Epithelial cell of proximal tubule (primary cell): ENCODE measurements at places on chromosomes 11 and 22.

GRCh38 chr22:35608088-35608487, 9.0 kb downstream of the MB start:
- DNase-seq = no peak

DNA sequence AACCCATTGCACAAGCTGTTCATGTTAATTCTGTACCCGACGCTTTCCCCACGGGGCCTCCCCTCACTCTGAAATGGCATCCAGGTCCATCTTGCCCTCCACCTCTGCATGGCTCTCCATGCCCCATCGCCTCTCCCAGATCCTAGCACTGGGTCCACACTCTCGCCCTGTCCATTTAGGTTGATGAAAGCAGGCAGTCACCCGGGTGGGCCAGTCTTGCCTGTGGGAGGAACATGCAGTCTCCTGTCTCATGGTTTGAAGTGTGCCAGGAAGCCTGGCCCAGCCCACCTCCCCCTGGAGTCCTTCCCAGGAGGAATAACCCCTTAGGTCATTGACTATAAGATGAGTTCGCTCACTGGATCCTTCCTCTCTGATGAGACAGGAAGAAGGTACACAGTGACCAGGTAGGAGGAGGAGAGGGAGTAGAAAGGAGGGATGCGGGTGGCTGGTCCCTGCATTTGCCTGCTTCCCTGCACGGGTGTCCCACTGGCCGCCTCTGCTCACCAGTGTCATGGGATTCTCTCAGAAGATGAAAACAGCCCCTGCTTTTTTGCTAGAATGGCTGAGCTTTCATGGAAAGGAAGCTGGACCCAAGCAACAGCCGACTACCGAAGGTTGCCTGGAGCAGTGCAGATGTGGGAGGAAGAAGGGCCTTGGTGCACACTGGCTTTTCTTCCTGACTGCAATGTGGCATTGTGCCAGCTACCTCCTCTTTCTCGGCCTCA, 6.8 kb downstream of the TMEM121B start:
- DNase-seq = no peak

GRCh38 chr11:46969379-46969778, 32.8 kb downstream of the CSTPP1 start:
- DNase-seq = no peak

DNA sequence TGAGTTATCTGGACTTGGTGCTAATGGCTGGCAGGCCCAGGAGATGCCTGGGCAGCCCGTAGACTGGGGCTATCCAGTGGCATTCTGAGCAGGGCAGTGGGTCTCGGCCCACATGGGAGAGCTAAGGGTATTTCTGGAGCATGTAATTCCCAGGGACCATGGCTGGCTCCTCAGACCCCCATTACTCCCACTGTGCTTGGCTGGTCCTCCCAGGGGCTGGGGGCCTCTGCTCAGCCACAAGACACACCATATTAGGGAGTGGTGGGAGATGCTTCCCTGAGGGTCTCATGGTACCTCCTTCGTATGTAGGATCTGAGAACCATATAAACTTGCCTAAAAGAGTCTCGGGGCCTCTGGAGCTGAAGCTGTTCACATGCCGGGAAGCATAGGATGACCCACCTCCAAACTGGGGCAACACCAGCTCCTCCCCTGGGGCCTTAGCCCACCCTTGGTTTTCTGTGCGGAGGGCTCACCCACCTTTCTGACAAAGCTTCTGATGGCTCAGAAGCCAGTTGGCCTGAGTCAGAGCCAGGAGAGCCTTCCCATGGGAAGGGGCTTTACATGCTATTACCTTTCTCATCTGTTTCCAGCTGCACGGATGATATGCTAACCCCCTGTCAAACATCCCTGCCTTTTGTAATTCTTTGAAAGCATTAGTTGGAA, 9.5 kb upstream of the FTH1 start:
- DNase-seq = no peak

DNA sequence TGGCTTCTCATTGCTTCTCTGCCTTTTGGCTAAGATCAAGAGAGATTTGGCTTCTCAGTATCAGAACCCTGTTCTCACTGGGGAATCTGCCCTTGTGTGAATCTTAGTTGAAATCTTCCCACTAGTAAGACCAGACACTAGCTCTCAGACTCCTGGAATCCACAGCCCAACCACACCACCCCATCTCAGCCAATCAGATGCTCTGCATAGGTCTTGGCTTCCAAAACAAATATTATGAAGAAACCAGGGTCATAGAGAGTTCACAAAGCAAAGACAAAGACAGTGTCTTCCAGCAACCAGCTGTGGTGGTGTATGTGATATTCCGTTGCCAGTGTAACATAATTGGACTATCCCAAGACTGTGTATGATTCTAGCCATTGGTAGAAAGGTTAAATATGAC, 5.4 kb downstream of the OR8B12 start:
- DNase-seq = peak; percentile 44

DNA sequence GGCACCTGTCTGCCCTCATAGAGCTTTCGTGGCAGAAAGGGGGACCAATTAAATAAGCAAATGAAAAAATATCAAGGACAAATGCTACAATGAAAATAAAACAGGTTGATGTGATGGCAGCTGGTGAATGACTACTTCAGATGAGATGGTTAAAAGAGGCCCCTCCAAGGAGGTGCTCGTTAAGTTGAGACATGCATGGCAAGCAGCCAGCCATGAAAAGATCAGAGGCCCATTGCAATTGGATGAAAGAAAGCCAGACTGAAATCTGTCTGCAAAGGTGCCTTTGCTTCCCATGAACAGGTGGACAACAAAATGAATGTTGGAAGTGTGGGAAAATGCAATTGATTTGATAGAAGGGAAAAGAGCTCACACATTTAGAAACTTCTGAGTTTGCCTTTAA, 848 bp upstream of the TRPC6 start:
- no peak for DNase-seq

- DNase-seq = no peak
Observed at GRCh38 chr11:24093375-24093774, 403.5 kb upstream of the LUZP2 start.

DNA sequence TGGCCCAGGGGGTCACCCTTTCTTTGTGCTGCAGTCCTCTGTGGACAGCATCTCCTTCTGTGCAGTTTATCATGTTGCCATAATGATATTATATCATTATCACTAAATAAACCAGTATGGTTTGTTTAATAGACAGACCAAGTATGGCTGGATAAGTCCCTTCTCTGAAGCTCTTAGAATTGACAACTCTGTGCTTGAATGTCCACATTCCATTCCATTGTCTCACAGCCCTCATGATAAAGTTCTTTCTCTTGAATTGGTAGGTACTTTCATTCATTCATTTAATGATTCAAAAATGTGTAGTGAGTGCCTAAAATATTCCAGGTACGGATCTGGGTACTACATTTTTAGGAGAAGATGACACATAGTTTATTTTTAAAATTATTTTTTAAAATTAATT, 7.8 kb downstream of the RPS6KA4 start:
- DNase-seq = no peak

DNA sequence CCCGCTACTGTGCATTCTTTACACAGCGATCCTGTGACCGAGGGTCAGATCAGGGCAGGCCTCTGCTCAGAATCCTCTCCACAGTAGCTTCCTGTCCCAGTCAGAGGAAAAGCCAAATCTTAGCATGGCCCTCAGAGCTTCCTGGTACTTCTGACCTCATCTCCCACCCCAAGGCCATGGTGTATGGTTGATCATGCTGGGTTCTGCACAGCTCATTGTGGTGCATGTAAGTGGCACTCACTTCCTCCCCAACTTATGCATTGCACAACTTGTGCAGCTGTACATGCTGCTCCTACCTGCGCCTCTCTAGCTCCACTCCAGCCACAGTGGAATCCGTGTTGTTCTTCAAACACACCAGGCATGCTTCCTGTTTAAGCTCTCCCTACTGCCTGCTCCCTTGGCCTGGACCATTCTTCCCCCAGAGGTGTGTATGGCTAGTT, 20.3 kb downstream of the BMAL1 start:
- no peak for DNase-seq

DNA sequence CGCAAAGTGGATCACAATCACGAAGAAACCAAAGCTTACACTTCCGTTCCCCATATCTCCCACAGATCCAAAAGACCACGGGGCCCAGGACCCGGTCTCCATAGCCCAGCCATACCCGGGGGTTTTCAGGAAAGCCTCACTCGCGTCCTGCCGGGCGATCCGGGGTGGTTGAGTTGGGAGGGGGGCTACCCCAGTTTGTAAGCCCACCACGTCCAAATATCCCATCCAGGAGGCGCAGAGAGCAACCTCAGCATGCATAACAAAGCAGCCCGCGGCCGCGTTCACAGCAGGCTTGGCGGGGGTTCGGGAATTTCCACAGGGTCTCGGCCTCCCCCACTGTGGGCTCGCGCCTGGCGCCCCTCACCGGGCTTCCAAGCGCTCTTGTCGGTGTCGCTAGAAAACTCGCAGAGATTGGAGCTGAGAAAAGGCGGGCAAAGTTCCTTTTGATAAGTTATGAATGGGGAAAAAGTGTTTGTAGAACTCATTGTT, 9.5 kb downstream of the SDF2L1 start:
- no peak for DNase-seq

- DNase-seq = no peak
Observed at GRCh38 chr11:128759597-128759996, 65.7 kb downstream of the FLI1 start.

DNA sequence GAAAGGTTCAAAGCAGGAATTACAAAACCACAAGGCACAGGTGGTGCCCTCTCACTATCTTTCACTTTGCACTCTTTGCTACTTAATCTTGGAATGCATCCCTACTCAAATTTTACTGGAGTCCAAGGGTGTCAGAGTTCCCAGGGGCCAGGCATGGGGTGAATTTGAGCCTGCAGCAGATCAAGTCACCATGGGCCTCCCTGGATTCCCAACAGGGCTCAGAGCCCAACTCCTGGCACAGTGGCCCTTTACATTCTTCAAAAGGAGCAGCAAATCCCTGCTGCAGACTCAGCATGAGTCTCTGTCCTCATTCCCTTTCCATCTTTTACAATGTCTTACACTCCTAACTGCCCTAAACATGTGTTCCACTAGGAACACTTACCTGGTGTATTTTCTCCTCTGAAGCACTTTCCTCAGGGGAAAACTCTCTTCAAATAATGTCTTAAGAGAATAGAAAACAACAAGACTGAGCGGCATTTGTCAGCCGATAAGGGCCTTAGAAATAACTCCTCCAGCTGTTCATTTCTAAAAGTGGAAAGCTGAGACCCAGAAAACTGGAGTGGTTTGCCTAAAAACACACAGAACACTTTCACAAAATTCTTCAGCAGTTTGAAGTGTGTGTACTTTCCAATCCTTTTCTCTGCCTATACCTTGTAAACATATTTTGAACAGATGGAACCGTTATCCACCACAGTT, 596.0 kb downstream of the INSC start:
- DNase-seq = no peak

DNA sequence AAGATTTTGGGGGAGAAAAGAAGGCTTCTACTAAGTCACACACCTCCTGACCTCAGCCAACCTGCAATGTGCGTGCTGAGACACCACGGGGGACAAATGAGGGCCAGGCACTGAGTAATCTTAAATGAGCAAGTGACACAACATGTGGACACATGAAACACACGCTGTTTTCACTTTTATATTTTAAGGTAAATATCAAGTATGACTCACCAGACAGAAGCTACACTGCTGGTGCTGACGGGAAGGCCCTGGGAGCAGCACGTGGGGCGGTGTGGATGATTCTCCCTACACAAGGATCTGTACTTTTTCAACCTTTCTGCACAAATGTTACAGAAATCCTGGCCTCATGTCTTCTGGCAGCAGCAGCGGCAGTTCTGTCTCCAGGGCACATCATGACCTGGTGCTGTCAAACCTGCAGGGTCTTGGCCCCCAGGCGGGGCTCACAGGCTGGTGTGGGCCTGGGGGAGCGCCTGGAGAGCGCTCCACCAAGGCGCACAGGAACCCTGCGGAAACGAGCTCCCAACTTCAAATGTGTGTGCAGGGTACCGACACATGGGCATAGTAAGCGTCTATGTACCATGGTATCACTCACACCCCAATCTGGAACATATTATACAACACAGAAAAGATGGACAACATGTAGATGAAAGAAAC, 61.7 kb downstream of the DGCR2 start:
- no peak for DNase-seq

DNA sequence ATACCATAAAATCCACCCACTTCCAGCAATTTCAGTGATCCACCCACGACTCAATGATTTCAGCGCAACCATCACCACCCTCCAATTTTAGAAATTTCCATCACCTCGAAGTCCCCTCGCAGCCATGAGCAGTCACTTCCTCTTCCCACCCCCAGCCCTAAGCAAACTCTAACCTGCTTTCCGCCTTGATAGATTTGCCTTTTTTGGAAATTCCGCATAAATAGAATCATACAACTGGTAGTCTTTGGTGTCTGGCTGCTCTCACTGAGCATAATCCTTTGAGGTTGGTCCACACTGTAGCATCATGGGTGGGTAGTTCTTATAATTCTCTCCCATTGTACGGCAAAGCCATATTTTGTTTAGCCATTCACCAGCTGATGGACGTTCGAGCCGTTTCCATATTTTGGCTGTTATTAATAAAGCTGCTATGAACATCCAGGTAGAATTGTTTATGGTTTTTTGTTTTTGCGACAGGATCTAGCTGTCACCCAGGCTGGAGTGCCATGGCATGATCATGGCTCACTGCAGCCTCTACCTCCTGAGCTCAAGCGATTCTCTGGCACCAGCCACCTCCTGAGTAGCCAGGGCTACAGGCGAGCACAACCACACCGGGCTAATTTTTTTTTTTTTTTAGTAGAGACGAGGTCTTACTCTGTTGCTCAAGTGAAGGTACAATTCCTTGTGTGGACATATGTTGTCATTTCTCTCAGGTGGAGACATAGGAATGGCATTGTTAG, 16.0 kb downstream of the PIM3 start:
- no peak for DNase-seq

DNA sequence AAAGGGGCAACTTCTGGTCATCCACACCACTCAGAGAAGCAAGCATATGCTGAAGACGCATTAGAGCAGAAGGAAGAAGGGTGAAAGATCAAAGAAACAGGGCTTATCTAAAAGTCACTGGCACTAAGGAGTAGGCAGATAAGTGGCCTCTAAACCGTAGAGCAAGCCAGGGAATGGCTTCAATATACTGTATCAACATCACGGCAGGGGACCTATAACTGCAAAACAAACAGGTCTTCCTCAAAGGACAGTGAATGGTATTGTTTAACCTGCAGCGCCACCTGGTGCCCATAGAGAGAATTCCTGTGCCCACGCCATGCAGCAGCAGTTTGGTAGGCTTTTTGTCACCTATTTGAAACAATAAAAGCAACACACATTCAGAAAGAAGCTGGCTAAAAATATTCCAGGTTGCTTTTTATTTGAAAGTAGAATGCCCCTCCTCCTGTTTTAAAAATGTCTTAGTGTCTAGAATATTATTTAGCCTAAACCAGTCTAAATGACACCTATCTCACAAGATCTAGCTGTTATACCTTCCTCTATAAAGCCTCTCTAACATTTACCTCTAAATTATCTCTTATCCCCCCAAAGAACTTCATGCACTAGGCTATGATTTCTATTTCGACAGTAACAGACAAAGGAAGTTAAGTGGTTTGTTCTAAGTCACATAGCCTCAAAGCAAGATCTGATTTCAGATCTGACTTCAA, 21.8 kb downstream of the SNX19 start:
- no peak for DNase-seq

- DNase-seq = no peak
Observed at GRCh38 chr11:30619767-30620166, 33.6 kb upstream of the MPPED2 start.
